ENCODE measurements at places on chromosomes 4 and X.
A peak's percentile ranks its signal among the peaks of the same experiment; 100 is the strongest.

GRCh38 chrX:56000729-56001128 is 231.4 kb upstream of the KLF8 start:
- DNase-seq = no peak

DNA sequence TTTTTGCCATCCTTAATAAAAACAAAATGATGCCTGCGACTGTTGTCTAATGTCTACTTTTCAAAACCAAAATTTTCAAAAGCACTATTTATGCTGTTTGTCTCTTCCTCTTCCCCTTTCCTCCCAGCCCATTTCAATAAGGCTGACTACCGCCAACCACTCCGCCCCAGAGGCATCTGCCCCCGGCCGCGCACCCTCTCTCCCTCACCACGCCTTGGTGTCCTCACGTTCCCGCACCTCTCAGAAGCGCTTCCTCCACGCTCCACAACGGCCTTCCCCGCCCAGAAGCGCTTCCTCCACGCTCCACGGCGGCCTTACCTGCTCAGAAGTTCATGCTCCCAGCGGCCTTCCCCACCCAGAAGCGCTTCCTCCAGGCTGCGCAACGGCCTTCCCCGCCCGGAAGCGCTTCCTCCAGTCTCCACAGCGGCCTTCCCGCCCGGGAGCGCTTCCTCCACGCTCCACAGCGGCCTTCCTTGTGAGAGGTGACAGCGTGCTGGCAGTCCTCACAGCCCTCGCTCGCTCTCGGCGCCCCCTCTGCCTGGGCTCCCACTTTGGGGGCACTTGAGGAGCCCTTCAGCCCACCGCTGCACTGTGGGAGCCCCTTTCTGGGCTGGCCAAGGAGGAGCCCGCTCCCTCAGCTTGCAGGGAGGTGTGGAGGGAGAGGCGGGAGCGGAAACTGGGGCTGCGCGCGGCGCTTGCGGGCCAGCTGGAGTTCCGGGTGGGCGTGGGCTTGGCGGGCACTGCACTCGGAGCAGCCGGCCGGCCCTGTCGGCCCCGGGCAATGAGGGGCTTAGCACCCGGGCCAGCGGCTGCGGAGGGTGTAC is 490.4 kb upstream of the ZFP42 start:
- DNase-seq = no peak

GRCh38 chr4:80424225-80424581 is 88.7 kb downstream of the CFAP299 start:
- DNase-seq = peak; percentile 18

- peak; percentile 75 for DNase-seq
These were observed 212.7 kb downstream of the SLIT2 start for GRCh38 chr4:20464381-20464780.

DNA sequence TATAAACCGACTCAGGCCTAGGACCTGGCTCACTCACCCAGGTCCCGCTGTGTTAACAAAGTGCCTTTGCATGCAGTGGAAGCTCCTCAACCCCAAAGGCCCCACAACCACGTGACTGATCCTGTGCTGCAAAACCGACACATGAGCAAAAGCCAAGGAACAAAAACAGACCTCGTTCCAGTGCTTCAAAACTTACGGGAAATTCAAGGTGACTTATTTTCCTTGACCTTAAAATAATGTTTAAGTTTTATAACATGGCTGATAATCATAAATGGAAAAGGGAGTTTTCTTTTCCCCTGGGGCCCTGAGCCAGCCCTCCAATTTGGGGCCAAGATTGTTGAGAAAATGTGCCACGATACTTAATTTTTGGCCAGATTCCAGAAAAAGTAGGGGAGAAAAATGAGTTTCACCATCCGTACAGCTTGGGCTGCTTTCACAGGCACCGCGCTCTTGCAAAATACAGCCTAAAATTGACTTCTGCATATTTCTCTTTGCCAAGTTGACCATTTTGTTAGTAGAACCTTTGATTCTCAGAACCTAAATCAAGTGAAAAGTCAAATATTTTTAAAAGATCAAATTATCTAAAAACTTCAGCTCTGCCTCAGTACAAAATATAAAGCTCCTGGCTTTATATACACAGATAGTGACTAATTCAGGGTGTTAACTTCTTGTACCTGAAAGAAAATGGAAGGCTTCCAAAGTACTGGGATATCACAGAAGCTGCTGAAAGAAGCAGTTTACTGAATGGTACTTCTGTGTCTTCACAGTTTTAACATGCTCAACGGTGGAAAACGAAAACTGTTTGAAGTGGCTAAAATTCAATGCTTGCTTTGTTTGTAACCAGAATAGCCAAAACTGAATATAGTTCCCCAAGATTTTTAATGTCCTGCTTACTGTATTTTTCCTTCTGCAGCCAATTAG is 93.8 kb downstream of the APBB2 start:
- DNase-seq = no peak

GRCh38 chrX:19566359-19567222 is 51.3 kb upstream of the MAP3K15 start:
- peak; percentile 55 for DNase-seq

GRCh38 chrX:68847172-68847571 is 18.4 kb downstream of the EFNB1 start:
- no peak for DNase-seq

DNA sequence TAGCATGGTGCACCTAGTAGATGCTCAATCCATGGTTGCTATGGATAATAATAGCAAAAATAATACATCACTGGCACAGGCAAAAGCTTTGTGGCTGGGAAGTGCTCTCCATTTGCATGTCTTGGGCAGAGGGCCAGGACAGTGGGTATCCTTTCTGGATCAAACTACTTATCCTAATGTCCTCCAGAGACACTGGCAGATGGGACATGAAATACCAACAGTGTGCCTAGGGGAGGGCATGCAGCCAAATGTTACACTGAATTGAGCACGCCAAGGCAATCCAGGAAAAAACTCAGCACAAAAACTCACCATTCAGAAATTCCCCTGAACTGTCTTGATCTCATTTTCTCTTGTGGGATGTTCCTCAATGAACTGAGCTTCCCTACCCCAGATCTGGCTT is 98.6 kb upstream of the SCML1 start:
- DNase-seq = no peak

- DNase-seq = no peak
These were observed 132.7 kb downstream of the ARHGAP24 start for GRCh38 chr4:85607624-85608023.

- no peak for DNase-seq
These were observed 41.5 kb downstream of the SMARCA5 start for GRCh38 chr4:143554728-143555597.

DNA sequence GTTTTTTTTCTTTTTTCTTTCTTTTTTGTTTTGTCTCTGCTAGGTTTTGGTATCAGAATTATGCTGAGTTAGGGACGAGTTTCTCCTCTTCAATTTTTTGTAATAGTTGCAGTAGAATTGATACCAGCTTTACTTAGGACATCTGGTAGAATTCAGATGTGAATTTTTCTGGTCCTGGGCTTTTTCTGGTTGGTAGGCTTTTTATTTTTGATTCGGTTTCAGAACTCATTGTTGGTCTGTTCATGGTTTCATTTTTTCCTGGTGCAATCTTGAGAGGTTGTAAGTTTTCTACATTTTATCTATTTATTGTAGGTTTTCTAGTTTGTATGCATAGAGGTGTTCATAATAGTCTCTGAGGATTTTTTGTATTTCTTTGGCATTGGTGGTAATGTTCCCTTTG is 498.1 kb upstream of the CPEB2 start:
- DNase-seq = no peak

Data from EH (cell line).